ENCODE measurements at places on chromosomes 1 and 21.
A peak's percentile ranks its signal among the peaks of the same experiment; 100 is the strongest.

DNA sequence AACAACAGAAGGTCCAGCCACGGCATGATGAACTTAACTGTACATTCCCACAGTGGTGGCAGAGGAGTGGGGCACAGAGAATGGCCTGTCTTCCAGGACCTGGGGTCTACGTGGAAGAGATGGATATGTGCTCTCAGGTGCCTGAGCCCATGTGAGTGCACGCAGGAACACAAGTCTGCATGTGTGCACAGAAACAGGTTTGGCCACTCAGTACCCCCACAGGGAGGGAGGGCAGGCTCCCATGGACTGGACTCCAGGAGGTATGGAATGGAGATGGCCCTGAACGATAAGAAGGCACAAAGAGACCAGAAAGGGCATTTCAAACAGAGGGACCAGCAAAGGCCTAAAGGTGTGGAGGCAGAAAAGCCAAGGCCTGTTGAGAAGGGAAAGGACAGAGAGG, 10.8 kb downstream of the COL9A2 start:
- DNase-seq, result no peak

GRCh38 chr1:185512442-185512841, 195.4 kb upstream of the IVNS1ABP start:
- DNase-seq, result no peak

DNA sequence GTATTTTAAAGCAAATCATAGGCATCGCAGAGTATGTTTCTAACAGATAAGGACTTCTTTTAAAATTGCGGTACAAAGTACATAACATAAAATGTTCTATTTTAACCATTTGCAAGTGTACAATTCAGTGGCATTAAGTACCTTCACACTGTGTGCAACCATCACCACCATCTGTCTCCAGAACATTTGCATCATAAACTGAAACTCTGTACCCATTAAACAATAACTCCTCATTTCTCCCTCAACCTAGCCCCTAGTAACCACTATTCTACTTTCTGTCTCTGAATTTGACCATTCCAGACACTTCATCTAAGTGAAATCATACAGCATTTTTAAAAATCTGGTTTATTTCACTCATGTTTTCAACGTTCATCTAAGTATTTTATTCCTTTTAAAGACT, 16.6 kb upstream of the ATF3 start:
- no peak for DNase-seq

GRCh38 chr1:237390823-237391222, 348.8 kb downstream of the RYR2 start:
- no peak for DNase-seq

- DNase-seq, result no peak
These were observed 70.6 kb upstream of the PTGFR start for GRCh38 chr1:78420181-78420580.

DNA sequence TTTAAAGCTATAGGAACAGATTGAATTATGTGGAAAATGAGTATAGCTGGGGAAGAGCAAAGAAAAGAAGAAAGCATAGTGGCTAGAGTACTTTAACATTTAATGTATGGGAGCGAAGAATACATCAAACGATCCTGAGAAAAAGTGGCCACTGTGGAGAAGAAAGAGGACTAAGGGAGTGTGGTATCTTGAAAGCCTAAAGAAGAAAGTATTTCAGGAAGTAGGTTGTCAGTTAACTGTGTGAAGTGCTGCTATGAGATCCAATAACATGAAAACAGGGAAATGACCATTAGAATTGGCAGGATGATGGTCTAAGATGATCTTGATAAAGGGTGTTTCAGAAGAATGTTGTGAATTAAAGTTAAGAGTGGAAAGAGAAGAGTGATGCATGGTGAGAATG, 219.6 kb upstream of the BEND5 start:
- no peak for DNase-seq

- DNase-seq, result no peak
These were observed 4.9 kb upstream of the B4GALT3 start for GRCh38 chr1:161182214-161182613.

DNA sequence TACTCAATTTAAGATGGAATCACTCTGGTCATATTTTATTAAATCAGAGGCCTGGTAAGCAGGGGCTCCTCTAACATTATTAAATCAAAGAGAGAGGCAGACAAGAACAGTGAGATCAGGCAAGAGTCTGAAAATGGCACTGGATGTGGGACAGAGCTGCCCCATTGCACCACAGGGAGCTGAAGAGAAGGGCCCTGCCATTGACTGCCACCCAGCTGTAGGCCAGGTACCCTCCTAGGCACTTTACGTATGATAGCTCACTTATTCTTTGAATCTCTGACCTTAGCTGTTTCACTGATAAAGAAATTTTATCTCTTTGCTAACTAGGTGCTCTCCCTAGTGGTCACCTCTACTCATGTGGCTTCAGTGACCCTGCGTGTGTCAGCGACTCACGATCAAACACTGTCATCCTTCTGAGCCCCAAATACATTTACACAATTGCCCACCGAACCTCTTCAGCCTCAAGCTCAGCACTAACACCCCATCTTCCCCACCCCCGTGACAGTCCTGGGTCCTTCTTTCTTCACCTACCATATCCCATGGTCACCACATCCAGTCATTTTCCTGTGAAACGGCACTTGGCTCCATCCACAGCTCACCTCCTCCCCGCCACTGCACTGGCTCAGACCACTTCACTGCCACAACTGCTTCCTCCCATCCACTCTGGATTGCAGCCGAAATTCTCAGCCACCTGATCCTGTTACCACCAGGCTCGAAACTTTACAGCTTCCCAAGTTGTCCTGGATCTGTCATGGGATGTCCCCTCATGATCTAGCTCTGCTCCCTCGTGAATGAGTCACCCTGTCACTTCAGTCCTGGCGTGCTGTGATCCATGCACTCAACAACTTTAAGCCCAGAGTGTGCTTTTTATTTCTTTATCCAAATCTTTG, 97.3 kb upstream of the SYT6 start:
- no peak for DNase-seq

DNA sequence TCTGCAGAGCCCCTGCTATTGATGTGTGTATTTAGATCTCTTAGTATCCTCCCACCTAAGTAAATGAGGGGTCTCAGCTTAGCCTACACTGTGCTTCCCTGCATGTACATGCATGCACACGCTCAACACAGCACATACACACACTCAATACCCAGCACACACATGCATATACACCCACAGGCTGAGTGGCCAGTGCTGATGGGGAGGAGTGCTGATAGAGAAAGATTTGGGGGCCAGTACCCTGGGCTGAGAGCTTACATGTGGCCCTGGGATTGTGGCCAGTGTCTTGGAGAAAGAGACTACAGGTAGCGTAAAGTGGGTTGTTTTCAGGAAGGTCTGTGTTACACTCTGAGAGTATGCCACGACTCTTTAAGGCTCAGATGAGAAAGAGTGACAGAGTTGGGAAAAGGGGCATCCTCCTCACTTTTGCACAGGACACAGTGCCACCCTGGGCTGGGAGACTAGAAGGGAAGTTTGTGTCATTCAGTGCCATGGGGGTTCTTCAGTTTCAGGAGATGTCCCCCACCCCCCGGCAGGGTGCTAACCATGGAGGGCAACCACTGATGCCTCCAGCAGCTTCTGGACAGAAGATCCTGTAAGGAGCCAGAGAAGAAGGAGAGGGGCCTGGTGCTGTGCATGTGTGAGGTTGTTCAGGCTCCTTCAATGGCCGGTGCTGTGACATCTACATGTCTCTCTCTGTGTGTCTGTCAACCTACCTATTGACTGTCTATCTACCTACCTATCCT, 166.8 kb downstream of the RHOU start:
- no peak for DNase-seq

DNA sequence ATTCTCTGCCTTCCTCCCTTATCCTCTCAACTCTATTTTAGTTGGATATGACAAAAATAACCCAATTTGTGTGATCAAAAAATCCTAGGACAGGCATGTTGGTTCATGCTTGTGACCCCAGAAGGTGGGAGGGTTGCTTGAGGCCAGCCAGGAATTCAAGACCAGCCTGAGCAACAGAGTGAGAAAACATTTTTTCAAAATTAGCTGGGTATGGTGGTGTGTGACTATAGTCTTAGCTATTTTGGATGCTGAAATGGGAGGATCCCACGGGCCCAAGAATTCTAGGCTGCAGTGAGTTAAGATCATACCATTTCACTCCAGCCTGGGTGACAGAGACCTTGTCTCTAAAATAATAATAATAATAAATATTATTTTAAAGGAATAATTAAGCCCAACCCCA, 1383.1 kb upstream of the ADGRL2 start:
- peak; percentile 29 for DNase-seq

DNA sequence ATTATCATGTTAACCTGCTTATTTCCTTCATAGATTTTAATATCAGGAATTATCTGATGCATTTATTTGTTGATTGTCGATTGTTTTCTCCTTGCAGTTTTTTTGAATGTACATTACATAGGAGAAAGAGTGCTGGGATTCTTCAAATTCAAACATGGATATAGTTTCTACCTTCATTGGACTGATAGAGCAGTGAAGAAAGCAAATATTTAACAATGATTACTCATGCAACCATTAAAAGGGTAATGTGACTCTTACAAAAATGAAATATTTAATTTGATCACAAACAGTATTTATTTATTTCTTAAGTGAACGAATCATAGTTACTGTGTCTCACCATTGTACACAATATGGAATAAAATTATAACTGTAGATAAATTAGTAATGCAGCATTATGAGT, 350.9 kb downstream of the BRINP3 start:
- DNase-seq, result no peak

GRCh38 chr1:15797614-15798390, 9.6 kb downstream of the UQCRHL start:
- DNase-seq, result no peak

GRCh38 chr1:208809876-208810275, 565.7 kb upstream of the PLXNA2 start:
- DNase-seq, result no peak

DNA sequence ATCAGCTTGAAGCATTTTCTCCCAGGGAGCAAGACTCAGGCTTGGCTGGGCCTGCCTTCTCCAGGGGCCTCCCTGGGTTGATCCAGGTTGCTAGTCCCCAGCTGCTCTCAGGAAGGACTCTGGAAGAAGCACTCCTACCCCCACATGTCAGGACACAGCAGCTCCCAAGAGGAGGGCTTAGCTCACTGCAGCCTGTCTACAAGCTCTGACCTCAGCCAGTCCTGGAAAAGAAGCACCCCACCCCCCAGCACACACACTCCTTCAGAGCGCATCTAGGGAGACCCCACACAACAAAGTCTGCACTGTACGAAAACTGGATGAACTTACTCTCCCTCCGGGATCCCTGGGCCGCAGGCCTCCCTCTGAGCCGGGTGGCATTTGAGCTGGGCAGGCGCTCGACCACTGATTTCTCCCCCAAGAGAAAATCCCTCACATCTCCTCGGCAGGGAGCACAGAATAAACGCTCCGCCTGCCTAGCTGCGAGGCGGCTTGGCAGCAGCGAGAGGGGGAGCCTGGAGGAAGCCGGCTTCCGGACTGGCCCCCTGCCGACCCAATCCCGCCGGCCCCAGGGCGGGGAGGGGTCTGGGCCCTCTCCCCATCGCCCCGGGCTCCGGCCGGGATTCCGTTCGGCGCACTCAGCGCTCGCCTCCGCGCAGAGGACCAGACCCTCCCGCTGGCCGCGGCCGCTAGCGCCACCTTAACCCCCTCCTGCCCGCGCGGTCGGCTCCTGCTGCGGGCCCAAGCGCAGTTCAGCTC, at the start of gene KCNA2:
TSS of gene KCNA2 (minus strand) at position 458 of the 756 bp plus-strand sequence. CDS start 1,576 bp downstream, outside the sequence.
- DNase-seq, result no peak

DNA sequence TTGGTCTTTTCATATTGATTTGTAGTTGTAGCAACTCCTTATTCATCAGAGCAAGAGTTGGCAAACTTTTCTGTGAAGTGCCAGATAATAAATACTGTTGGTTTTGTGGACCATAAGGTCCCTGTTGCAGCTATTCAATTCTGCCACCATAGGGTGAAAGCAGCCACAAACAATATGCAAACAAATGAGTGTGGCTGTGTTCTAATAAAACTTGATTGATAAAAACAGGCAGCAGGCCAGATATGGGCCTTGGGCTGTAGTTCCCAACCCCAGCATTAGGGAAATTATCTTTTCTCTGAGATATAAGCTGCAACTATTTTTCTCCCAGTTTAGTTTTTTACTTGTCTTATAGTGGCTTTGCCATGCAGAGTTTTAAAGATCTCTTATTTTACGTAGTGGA, 469.2 kb downstream of the SMYD3 start:
- DNase-seq, result no peak

DNA sequence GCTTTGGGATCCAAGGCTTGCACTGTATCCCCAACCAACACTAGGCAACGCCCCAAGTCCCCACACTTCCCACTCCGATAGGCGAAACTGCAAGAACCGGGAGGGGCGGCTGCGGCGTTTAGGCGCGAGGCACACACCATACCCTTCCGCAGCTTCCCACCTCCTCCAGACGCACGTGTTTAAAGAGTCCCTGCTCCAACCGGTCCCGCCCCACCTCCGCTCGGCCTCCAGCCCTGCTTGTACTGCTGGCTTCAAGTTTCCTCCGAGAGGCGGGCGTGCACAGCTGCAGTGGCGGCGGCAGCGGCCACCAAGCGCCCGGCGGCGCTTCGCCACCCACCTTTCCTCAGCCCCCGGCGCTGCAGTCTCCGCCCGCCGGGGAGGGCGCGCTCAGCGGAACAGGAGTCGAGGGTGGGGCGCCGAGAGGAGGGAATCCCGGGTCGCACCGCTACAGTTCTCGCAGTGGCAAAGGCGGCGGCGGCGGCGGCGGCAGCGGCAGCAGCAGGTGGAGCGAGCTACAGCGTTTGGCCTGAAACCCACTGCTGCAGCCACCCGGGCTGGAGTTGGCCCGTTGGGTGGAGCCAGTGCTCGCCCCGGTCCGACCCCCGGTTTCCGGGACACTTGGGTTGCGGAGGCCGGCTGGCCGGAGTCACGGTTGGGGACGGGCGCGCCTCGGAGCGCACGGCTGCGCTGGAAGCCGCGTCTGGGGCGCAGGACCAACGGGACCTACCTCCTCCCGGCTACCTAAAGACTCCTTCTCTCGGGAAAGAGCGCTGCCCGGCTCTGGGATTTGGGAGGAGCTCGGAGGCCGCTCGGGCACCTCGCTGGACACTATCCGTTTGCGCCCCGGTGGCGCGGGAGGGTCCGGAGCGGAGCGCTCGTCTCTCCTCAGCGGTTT, at the start of gene CNIH3:
TSS of gene CNIH3 (plus strand) at position 457 of the 895 bp plus-strand sequence. CDS start 858 bp downstream, outside the sequence.
- no peak for DNase-seq

GRCh38 chr1:160708801-160709200, 2.8 kb downstream of the CD48 start:
- no peak for DNase-seq

DNA sequence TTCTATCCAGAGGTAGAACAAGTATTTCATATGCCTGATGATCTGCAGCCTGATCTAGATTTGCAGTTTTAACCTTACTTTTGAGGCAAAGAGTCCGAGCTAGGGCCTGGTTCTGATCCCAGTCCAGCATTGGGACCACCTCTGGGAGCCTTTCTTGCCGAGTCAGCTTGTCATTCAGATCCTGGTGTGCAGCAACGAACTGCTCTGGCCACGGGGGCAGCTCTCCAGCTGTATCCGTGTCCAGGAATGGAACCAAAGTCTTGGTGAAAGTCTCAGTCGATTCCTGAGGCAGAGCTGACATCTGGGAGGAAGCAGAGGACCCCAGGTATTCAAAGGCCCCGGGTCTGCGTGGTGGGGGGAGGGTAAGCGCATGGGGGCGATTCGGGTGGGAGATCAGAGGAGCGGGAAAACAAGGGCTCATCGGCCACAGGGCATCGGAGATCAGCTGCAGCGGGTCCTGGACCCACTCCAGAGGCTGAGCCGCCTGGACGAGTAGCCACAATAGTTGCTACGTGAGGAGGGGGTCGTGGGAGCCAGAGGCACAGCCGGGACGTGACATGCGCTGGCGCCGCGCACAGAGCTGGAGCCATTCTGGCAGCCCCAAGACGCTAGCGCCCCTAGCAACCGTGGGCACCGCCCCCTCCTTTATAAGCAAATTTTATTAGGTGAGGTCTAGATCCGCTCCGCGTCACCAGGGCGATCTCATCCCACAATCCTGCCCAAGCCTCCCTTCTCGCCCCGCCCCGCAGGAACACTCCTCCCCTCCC, 32.4 kb upstream of the BSDC1 start:
- DNase-seq, result no peak

- DNase-seq, result no peak
These were observed 2.2 kb downstream of the RIPPLY3 start for GRCh38 chr21:37008724-37009123.
